ENCODE measurements at places on chromosomes 3 and 15. TPM values are rescaled to one million over a fixed set of nuclear protein-coding genes. Genes with fewer than 3 reads are reported as not detected.

- no peak overlapping the region for H3K27ac ChIP-seq
- H3K27me3 ChIP-seq: no peaks in the 10 kb centered on the region
- H3K4me3 ChIP-seq: no peak overlapping the region
- no peaks in the 10 kb centered on the region for H3K36me3 ChIP-seq
These were observed 63.0 kb downstream of the MEX3B start for GRCh38 chr15:81982808-81983207.

GRCh38 chr3:51708216-51708845, 1.5 kb downstream of the GRM2 start:
- no peak overlapping the region for H3K4me3 ChIP-seq
- H3K4me1 ChIP-seq: no peaks in the 10 kb centered on the region
- no peak for DNase-seq
- H3K27me3 ChIP-seq: no peaks in the 10 kb centered on the region
- no peaks in the 10 kb centered on the region for H3K36me3 ChIP-seq

GRCh38 chr3:169923831-169924230, 12.5 kb downstream of the SAMD7 start:
- no peak for DNase-seq
- no peaks in the 10 kb centered on the region for H3K4me1 ChIP-seq
- no peaks in the 10 kb centered on the region for H3K36me3 ChIP-seq
- no peak overlapping the region for H3K27ac ChIP-seq
- no peak overlapping the region for H3K4me3 ChIP-seq

DNA sequence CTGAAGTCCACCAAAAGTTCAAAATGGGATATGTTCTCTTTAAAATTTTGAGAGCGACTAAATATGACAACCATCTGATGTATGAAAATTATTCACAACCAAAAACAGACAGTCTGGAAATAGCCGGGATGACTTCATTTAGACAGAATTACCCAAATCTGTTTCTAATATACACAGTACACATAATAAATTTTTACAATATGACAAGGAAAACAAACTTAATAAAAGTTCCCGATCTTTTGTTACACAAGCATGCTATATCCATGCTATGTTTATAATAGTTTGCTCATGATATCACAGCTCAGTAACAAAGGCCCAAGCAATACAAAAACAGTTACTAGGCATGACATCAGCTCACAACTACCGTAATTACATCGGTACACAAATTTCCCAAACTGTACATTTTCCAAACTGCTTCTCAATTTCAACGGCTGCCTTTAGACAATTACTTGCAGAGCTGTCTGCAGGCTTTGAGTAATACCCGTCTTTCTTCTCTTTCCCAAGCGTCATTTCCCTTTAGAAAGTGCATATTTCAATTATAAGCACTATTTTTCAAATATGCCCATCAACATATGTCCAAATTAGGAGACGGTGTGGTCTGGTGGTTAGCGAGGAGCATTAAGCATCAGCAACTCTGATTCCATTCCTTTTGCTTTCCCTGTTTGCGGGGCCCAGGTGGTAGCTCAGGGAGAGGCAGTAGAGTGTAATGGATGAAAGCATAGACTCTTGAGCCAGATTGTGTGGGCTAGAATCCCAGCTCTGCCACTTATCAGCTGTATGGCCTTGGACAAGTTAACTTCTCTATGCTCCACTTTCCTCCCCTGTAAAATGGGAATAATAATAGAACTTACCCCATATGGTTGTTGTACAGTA, 481.2 kb downstream of the FOXP1 start:
- no peak overlapping the region for H3K27ac ChIP-seq
- H3K36me3 ChIP-seq: peaks cover 2% of the 10 kb centered on the region
- peaks cover 24% of the 10 kb centered on the region for H3K4me1 ChIP-seq
- no peaks in the 10 kb centered on the region for H3K27me3 ChIP-seq

DNA sequence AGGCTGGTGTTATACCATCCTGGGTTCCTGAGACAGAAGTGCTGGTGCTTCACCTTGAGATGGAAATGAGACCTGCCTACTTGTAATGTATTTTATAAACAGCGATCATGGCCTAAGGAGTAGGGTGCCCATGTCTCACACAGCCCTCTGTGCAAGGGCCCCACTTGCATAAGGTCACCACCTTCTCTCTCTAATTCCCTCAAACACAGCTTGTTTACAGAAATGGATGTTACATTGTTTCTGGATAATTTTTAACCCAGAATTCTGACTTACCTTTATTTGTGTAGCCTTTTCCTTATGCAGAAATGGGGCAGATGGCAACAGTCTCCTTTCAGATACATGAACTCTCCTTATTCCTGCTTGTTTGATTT, 95.1 kb upstream of the UMPS start:
- DNase-seq: no peak
- no peak overlapping the region for H3K4me3 ChIP-seq
- H3K4me1 ChIP-seq: peaks cover 27% of the 10 kb centered on the region
- no peaks in the 10 kb centered on the region for H3K36me3 ChIP-seq
- no peaks in the 10 kb centered on the region for H3K27me3 ChIP-seq

DNA sequence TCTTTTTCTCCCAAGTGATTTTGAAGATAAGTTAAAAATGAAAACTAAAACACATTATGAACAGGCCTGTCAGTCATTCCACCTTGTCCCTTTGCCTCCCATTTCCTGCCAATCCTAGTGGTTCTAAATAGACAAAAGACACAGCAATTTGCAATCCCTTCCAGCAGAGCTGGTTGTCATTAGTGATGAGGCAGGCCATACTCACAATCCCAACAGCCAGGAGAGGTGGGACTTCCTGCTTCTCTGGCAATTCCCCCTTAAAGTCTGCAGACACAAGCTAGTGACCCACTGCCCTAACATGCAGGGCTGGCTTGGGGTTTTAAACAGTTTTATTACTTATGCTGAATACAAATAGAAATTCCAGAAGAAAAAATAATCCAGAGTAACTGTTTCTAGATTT, 38.4 kb upstream of the RBP1 start:
- H3K4me3 ChIP-seq: no peak overlapping the region
- H3K27ac ChIP-seq: no peak overlapping the region
- H3K36me3 ChIP-seq: no peaks in the 10 kb centered on the region
- no peaks in the 10 kb centered on the region for H3K27me3 ChIP-seq
- no peaks in the 10 kb centered on the region for H3K4me1 ChIP-seq
- DNase-seq: no peak

- no peaks in the 10 kb centered on the region for H3K4me1 ChIP-seq
- H3K36me3 ChIP-seq: peaks cover 1% of the 10 kb centered on the region
- H3K27me3 ChIP-seq: no peaks in the 10 kb centered on the region
- no peak for DNase-seq
- no peak overlapping the region for H3K4me3 ChIP-seq
- no peak overlapping the region for H3K27ac ChIP-seq
These were observed 74.9 kb downstream of the PIK3R4 start for GRCh38 chr3:130671545-130672312.

DNA sequence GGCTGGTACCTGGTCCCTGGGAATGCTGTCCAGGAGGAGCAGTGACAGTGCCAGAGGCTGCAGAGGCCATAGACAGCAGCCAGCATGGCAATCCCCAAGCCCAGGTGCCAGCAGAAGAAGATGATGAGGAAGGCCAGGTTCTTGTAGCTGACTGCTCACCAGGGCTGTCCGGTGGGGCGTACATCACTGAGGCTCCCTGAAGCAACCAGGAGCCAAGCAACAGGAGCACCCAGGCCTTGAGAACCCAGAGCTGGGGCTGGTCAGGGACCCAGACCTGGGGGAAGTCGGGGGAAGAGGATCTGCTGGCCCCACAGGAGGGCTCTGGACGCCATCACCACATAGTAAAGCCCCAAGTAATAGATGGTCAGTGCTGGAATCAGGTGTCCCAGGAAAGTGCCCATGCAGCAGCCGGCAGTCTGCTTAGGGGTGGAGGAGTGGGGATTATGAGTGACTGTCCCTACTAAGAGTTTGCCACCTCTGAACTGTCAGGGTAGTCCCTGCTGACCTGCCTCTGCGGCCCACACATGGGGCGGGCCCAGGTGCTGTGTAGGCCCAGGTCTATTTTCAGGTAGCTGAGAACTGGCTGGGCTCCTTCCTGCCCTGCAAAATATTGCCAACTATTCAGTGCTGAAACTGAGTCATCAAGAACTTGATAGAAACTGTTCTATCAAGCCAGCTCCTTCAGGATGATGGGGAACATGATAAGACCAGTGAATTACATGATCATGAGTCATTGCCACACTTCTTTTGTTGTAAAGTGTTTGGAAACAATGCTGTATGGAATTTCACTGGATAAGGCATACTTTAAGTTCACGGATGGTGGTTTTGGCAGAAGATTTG, 68.7 kb downstream of the CHRD start:
- no peak for DNase-seq
- H3K27me3 ChIP-seq: no peaks in the 10 kb centered on the region
- H3K27ac ChIP-seq: no peak overlapping the region
- H3K4me3 ChIP-seq: no peak overlapping the region
- H3K36me3 ChIP-seq: no peaks in the 10 kb centered on the region

DNA sequence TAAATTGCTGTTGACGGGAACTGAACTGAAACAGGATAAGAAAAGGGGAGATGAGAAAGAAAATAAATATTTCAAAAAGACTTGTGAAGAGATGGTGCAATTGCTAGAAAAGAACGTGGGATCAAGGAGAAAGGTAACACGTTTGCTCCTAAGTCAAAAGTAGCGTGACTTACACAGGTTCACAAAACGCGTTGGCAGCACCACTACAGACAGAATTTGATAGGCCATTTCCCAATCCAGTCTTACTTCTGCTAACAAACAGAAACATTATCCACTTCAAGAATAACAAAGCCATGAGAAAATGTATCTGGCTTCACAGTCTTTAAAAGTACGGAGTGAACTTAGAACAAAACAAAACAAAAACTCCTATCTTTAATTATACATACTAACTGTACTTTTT, 75.5 kb downstream of the DPH6 start:
- H3K27me3 ChIP-seq: no peaks in the 10 kb centered on the region
- H3K36me3 ChIP-seq: no peaks in the 10 kb centered on the region
- no peak overlapping the region for H3K27ac ChIP-seq
- no peaks in the 10 kb centered on the region for H3K4me1 ChIP-seq

GRCh38 chr3:145780301-145780700, 380.7 kb downstream of the PLOD2 start:
- H3K36me3 ChIP-seq: no peaks in the 10 kb centered on the region
- no peaks in the 10 kb centered on the region for H3K27me3 ChIP-seq
- H3K4me3 ChIP-seq: no peak overlapping the region
- DNase-seq: no peak
- no peaks in the 10 kb centered on the region for H3K4me1 ChIP-seq
- no peak overlapping the region for H3K27ac ChIP-seq

DNA sequence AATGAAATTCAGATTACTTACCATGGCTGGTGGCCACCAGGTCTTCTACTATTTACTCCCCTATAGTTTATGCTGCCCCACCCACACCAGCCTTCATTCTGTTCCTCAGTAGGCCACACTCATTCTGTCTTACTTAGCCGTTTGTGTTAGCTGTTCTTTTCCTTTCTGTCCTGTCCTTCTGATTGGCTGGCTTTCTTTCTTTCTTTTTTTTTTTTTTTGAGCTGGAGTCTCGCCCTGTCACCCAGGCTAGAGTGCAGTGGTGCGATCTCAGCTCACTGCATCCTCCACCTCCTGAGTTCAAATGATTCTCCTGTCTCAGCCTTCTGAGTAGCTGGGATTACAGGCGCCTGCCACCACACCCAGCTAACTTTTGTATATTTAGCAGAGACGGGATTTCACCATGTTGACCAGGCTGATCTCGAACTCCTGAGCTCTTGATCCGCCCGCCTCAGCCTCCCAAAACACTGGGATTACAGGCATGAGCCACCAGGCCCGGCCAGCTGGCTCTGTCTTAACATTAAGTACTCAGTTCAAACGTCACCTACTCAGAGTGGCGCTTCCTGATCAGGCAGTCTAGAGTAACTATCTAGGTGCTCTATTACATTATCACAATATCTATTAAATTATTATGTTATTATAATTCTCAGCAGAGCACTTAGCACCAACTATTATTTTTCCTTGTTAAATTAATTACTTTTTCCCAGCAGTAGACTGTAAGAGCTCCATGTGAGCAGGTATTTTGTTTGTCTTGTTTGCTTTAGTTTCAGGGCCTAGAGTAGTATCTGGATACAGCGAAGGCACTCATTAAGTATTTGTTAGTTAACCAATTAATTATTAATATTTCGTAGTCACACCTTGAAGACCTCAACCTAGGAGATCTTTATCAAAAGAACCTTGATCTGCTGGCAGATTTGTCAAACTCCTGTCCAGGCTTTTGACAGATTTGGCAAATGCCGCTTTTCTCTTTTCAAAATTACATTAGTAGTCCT, 6.4 kb downstream of the CMSS1 start:
- H3K4me3 ChIP-seq: no peak overlapping the region
- DNase-seq: no peak
- H3K4me1 ChIP-seq: no peaks in the 10 kb centered on the region

- DNase-seq: no peak
- H3K4me3 ChIP-seq: no peak overlapping the region
- no peak overlapping the region for H3K27ac ChIP-seq
- no peaks in the 10 kb centered on the region for H3K27me3 ChIP-seq
These were observed 59.5 kb upstream of the TSPAN3 start for GRCh38 chr15:77130315-77130930.

The TMC3 gene
- not detected for total RNA-seq

The MOBP gene
- not detected for total RNA-seq

The XCR1 gene
- total RNA-seq: not detected

The B3GNT5 gene
- 0.37 TPM for total RNA-seq

The PRR20G gene
- not detected for total RNA-seq

The MEIS2 gene
- 0.39 TPM for total RNA-seq

The TRH gene
- not detected for total RNA-seq

The GABRR3 gene
- total RNA-seq: not detected

The SEMA3G gene
- 0.27 TPM for total RNA-seq

The MRPS11 gene
- 40.1 TPM for total RNA-seq

Data from B cell (primary cell).